ENCODE measurements at places on chromosomes 6 and 20. TPM values are rescaled to one million over a fixed set of nuclear protein-coding genes. Genes with fewer than 3 reads are reported as not detected.

- no peaks in the 10 kb centered on the region for H3K4me1 ChIP-seq
- no peaks in the 10 kb centered on the region for H3K27me3 ChIP-seq
- H3K4me3 ChIP-seq: no peak overlapping the region
- peak; percentile 23 for DNase-seq
- H3K27ac ChIP-seq: no peak overlapping the region
Measured at GRCh38 chr6:20092071-20092566, 120.2 kb downstream of the MBOAT1 start.

- H3K36me3 ChIP-seq: no peaks in the 10 kb centered on the region
- no peaks in the 10 kb centered on the region for H3K4me1 ChIP-seq
- H3K27me3 ChIP-seq: no peaks in the 10 kb centered on the region
- H3K27ac ChIP-seq: no peak overlapping the region
Measured at GRCh38 chr6:82484737-82485626, 121.4 kb downstream of the TPBG start.

GRCh38 chr20:32442630-32443373, 84.7 kb downstream of the ASXL1 start:
- no peak overlapping the region for H3K4me3 ChIP-seq
- H3K36me3 ChIP-seq: no peaks in the 10 kb centered on the region
- peak overlapping the region; percentile 19 for H3K27ac ChIP-seq
- H3K4me1 ChIP-seq: no peaks in the 10 kb centered on the region
- DNase-seq: no peak

ITPR3 gene
- total RNA-seq: 41.4 TPM

PPP1R16B gene
- 22.0 TPM for total RNA-seq

CALHM6 gene
- 5.6 TPM for total RNA-seq

GRCh38 chr20:46342451-46343347, 34.4 kb upstream of the CDH22 start:
- no peak for DNase-seq
- peaks cover 15% of the 10 kb centered on the region for H3K4me1 ChIP-seq
- H3K27ac ChIP-seq: no peak overlapping the region
- H3K4me3 ChIP-seq: peak overlapping the region; percentile 32
- H3K27me3 ChIP-seq: peaks cover 6% of the 10 kb centered on the region

HELZ2 gene
- total RNA-seq: 102 TPM

DNA sequence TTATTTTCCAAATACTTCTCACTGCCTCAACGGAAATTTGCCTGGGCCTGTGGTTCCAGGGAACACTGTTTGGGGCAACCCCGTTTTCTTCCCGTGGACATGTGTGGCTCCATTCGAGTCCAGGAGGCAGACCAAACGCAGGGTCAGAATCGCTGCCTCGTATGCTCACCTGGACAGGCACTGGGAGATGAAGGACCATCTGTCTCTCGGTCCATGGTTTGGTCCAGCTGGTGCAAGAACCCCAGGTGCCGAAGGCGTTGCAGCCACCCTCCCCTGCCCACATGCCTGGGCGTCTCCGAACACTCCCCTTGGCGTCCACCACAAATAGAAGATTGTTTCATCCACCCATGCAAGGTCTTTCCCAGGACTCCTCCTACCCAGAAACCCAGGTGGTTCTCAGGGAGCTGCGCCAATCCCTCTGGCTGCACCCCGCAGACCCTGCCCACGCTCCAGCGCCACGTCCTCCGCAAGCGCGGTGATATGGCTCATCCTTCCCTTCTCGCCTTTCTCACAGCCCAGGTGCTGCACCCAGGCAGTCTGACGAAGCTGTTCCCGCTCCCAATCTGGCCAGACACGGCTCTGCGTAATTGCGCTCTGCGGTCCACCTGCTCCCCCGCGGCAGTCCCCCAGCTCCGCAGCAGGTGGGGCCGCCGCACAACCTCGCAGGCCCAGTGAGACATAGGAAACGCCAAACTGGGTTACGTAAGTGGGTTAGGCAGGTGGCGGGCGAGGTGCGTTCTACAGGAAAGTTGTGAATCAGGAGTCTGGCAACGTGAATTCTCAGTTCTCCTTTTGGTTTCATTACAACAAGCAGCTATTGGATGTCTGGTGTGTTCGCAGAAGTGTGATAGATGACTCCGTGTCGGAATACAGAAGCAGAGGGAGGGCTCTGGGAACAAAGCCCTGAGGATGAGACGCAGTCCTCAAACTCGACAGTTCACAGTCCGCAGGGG, 146.2 kb upstream of the ECI2 start:
- H3K27ac ChIP-seq: no peak overlapping the region
- H3K27me3 ChIP-seq: no peaks in the 10 kb centered on the region
- no peak for DNase-seq
- no peaks in the 10 kb centered on the region for H3K36me3 ChIP-seq
- H3K4me1 ChIP-seq: no peaks in the 10 kb centered on the region

MAVS gene
- total RNA-seq: 26.4 TPM

- H3K4me3 ChIP-seq: no peak overlapping the region
- no peaks in the 10 kb centered on the region for H3K36me3 ChIP-seq
- H3K4me1 ChIP-seq: no peaks in the 10 kb centered on the region
- DNase-seq: no peak
- H3K27me3 ChIP-seq: no peaks in the 10 kb centered on the region
- no peak overlapping the region for H3K27ac ChIP-seq
Measured at GRCh38 chr6:98486057-98486456, 348.3 kb upstream of the POU3F2 start.

DNA sequence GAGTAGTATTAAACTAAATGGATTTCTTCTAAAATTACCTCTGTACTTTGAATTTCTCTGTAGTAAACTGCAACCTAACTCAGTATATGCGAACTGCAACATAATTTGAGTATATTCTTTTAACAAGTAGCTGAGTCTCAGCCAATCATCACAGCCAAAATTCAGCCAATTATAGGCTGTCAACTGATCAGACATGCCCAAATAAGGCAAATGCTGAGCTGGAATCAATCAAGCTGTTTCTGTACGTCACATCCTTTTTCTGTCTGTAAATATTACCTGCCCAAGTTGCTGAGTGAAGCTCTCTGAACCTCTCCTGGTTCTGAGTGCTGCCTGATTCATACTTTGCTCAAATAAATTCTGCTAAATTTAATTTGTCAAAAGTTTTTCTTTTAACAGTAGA, 9.5 kb upstream of the C6orf58 start:
- no peaks in the 10 kb centered on the region for H3K36me3 ChIP-seq
- H3K4me1 ChIP-seq: no peaks in the 10 kb centered on the region
- H3K27ac ChIP-seq: no peak overlapping the region
- H3K4me3 ChIP-seq: no peak overlapping the region

GRCh38 chr20:59434960-59435359, 134.5 kb downstream of the EDN3 start:
- H3K27ac ChIP-seq: no peak overlapping the region
- no peak overlapping the region for H3K4me3 ChIP-seq
- DNase-seq: no peak
- H3K36me3 ChIP-seq: no peaks in the 10 kb centered on the region
- no peaks in the 10 kb centered on the region for H3K27me3 ChIP-seq

DNA sequence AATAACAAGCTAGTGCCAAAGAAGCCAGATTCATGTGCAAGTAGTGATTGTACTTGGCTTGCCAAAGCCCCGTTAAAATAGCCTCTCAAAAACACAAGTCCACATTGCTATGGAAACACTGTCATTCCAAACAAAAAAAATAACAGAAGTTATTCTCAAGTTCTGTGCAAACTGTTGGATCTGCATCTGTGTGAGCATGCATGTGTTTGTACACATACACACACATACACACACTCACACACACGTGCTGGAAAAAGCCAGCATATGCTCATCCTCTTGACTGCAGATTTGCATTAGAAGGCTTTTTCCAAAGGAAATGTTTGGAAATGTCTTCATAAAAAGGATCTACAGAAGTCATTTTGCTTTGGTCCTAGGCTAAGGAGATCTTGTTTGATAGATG, 13.4 kb upstream of the CBLN4 start:
- no peak overlapping the region for H3K27ac ChIP-seq
- no peak for DNase-seq
- no peak overlapping the region for H3K4me3 ChIP-seq
- no peaks in the 10 kb centered on the region for H3K4me1 ChIP-seq
- H3K36me3 ChIP-seq: no peaks in the 10 kb centered on the region

GRCh38 chr6:140230282-140230681, 855.8 kb upstream of the CITED2 start:
- DNase-seq: no peak
- no peaks in the 10 kb centered on the region for H3K36me3 ChIP-seq
- no peak overlapping the region for H3K27ac ChIP-seq
- no peak overlapping the region for H3K4me3 ChIP-seq

DNA sequence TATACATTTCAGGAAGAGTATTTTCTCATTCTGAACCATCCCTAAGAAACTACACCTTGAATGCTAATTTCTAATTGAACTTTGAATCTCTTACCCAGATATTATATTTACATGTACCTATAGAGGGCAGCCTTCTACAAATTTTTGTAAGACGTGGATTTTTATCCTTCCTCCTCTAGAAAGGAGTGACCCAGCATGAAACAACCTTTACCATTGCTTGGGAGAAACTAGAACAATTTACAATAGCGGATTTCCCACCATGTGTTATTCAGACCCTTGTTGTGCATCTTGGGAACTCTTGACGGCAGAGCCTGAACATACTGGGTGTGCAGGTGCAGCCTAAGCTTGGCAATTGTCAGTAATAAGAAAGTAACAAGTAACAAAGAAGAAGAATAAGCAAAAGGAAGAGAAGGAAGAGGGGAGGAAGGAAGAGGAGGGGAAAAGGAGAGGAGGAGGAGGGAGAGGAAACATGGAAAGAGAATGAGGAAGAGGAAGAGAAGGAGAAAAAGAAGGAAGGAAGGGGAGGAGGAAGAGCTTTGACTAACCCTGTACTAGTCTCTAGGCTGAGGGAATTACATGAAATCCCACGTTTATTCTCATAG, 10.8 kb upstream of the TAAR1 start:
- no peaks in the 10 kb centered on the region for H3K27me3 ChIP-seq
- DNase-seq: peak; percentile 36
- H3K4me3 ChIP-seq: no peak overlapping the region
- H3K36me3 ChIP-seq: no peaks in the 10 kb centered on the region

DEFB127 gene
- not detected for total RNA-seq

- H3K4me1 ChIP-seq: no peaks in the 10 kb centered on the region
- no peaks in the 10 kb centered on the region for H3K27me3 ChIP-seq
- DNase-seq: no peak
- H3K4me3 ChIP-seq: no peak overlapping the region
- H3K27ac ChIP-seq: no peak overlapping the region
Measured at GRCh38 chr20:49585585-49586245, 17.8 kb upstream of the PTGIS start.

B3GALT4 gene
- 12.9 TPM for total RNA-seq

DNA sequence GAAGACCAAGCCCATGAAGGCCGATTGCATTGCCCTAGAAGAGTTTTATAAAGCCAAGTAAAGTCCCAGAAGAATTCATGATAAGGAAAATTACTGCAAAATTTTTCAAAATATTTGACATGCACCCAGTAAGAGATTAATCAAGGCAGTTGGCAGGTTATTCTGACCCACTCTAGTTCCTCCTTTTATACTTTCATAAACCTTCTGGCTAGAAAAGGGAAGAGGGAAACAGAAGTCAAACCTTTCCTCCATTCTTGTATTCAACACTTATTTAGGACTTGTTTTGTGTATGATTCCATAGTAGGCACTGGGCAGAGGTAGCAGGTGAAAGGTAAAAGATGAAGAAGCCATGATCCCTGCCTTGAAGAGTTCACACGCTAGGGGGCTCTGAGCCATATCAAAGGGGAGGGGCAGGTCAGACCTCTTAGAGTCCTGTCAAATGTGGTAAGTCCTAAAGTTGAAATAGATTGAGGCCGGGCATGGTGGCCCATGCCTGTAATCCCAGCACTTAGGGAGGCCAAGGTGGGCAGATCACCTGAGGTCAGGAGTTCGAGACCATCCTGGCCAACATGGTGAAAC, 85.4 kb downstream of the NDUFAF5 start:
- H3K27ac ChIP-seq: no peak overlapping the region
- H3K4me1 ChIP-seq: no peaks in the 10 kb centered on the region
- H3K27me3 ChIP-seq: no peaks in the 10 kb centered on the region
- no peak overlapping the region for H3K4me3 ChIP-seq
- DNase-seq: no peak

DNA sequence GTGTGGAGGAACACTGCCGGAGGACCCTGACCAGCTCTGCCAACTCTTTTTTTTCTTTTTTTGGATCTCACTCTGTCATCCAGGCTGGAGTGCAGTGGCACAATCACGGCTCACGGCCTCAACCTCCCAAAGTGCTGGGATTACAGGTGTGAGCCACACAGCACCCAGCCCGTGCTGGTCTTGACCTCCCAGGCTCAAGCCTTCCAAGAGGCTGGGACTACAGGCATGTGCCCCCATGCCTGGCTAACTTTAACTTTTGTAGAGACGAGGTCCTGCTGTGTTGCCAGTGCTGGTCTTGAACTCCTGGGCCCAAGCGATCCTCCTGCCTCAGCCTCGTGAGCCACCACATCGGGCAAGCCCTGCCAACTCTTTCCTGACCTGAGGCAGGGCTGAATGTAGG, 11.2 kb downstream of the GCNT2 start:
- peaks cover 16% of the 10 kb centered on the region for H3K4me1 ChIP-seq
- H3K27me3 ChIP-seq: no peaks in the 10 kb centered on the region
- H3K4me3 ChIP-seq: no peak overlapping the region
- no peaks in the 10 kb centered on the region for H3K36me3 ChIP-seq
- DNase-seq: no peak
- H3K27ac ChIP-seq: no peak overlapping the region

GRCh38 chr20:1484438-1485116, 6.6 kb downstream of the SIRPB2 start:
- no peak overlapping the region for H3K27ac ChIP-seq
- no peaks in the 10 kb centered on the region for H3K4me1 ChIP-seq
- no peak for DNase-seq
- no peaks in the 10 kb centered on the region for H3K36me3 ChIP-seq
- no peak overlapping the region for H3K4me3 ChIP-seq

Data from naive thymus-derived CD4-positive, alpha-beta T cell (primary cell).